Mesenteric fat pad (tissue), 1 donor: ENCODE measurements at places on chromosomes 1 and 21.

DNA sequence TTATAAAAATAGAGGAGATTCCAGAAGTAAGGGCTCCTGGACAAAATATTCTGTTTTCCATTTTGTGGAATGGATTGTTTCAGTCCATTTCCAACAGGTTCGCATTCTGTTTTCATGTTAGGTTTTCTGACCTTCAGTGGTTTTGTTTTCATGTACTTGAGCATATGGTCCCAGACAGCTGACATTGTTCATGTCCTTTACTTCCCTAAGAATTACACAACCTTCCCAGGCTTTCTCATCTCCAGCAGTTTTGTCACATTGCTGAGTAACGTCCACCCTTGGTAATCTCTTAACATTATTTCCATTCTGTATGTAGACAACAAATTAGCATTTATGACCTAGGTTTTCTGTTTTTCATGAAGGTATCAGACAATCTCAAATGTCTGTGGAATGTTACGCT, 21.0 kb upstream of the ERRFI1 start:
- no peak for DNase-seq

DNA sequence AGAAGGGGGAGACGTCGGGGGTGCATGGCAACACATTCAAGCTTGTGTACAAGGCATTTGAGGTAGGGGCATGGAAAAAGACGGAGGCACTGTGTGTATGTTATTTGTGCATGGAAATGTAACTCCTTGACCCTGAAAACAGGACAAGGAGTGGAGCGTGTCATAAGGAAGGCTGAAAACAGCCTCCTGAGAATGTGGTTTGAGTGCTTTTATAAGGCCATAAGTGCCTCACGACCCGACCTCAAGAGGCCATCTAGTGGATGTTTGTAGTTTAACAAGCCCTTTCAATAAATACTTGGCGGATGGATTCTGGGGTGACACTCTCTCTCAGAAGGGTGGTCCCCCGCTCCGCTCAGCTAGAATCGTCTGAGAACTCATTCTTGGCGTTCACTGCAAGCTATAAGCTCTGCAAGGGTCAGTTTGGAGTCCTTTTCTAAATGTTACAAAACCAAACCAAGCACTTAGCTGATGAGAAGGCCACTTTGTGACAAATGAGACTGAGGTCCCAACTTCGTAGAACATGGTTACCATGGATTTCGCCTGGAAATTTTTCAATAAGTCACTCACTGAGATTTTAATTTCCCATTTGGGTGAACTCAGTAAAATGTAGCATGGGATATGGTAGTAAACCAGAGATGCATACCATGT, 38.8 kb upstream of the CLCA4 start:
- DNase-seq: no peak

- no peak for DNase-seq
Measured at GRCh38 chr1:178620584-178621475, 104.2 kb upstream of the RALGPS2 start.

GRCh38 chr1:245807954-245808719, 653.4 kb downstream of the KIF26B start:
- no peak for DNase-seq

GRCh38 chr1:224737353-224737727, 121.2 kb downstream of the CNIH3 start:
- no peak for DNase-seq

DNA sequence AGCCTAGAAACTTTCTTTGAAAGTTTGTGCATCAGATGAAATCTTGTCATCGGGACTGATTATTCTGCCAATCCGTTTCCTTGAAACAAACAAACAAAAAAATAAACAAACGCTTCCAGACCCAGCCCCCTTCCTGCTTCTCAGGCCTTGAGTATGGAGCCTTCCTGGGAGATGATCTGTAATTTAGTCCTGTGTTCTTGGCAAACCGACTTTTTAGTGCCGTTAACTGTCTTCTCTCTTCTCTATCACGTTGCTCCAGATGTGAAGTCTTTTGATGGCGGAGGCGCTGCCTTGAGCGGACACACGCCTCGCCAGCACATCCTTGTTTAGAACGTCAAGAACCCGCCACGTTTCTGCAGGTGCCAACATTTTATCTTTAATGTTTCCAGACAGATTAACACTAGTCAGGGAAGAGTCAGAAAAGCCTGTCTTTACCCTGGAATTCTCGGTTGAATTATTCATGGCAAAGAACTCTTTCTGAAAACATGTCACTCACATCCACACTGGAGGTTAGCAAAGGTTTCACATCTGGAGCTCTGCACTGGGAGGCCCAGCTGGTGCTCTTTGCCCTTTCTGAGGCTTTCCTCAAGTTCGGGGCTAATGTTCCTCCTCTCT, 265.7 kb upstream of the C1orf174 start:
- no peak for DNase-seq

DNA sequence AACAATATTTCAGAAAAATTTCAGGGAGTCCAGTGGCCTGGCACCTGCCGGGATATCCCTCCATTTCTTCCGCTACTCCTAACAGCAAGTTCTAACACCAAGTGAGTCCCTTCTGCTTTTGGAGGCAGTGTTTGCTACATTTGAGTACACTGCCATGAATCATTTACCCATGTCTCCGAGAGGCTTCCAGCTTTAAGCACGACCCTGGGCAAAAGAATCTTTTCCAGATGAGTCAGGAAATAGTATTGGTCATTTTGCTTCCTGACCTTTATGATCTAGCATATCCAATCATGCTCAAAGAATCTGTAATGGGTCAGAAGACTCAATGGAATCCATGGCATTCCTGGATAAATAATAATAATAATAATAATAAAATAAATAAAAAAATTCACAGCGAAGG, 60.7 kb upstream of the FMN2 start:
- no peak for DNase-seq

DNA sequence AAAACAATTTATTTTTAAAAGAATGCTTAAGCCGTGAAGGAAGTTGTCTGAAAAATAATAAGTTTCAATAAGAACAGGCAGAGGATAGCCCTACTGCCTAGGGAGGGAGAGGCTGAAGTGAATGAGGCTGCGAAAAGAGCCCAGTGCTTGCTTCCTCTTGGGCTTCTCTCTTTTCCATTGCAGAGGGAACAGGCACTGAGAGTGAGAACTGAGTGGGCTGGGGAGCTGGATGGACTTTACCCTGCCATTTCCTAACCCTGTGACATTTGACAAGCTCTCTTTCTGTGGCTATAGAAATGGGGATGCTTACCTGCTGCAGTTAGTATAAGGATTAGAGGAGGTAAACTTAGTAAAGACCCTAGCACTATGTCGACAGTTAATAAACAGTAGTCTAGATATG, 30.0 kb downstream of the TENT5C start:
- DNase-seq: peak; percentile 24

DNA sequence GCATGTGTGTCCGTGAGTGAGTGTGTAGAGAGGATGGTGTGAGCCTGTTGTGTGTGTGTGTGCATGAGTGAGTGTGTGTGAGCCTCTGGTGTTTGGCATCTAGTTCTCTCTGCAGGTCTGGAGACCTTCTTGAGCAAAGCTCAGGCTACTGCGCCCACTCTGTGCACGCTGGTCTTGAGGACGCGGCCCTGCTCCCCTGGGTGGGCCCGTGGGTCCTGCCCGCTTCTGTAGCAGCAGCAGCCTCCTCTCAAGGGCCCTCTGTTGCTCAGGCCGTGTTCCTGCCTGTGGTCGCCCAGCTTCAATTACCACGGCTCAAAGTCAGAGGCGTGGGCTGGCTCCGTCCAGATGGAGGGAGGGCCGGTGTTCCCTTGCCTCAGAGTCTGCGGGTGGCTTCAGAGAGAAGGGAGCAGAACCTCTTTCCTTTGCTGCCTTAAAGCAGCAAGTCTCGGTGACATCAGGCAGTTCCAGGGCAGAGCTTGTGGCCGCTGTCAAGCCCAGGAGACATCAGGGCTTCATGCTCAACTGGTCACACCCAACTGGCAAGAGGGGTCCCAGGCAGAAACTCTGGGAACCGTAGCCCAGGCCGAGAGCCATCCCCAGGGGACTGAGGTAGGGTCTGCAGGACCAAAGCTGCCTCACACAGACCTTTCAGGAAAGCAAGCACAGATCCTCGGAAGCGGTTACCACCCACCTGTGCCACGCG, 270.6 kb upstream of the VAMP3 start:
- DNase-seq: no peak

GRCh38 chr21:41605934-41606285, 98.0 kb upstream of the TMPRSS2 start:
- DNase-seq: no peak

- DNase-seq: no peak
Measured at GRCh38 chr1:179168536-179168935, 60.9 kb downstream of the ABL2 start.

- DNase-seq: no peak
Measured at GRCh38 chr1:196857188-196857587, 30.7 kb upstream of the CFHR4 start.

DNA sequence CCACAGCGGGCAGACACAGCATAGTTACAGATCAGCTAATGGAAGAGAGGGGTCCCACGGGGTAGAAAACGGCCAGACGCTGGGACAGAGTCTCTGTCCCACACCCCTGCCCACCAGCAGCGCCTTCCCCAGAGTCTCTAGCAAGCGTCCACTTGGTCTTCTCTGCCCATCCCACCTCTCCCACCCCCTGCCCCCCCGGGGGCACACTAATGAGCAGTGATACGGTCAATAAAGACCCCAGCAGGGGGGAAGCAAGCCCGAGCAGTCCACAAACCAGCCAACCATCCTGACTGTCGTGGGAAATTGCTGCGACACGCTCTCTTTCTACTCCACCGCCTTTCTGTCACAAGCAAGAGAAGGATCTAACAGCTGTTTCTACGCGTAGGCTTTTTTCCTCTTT, 374.7 kb downstream of the NPHP4 start:
- peak; percentile 71 for DNase-seq

DNA sequence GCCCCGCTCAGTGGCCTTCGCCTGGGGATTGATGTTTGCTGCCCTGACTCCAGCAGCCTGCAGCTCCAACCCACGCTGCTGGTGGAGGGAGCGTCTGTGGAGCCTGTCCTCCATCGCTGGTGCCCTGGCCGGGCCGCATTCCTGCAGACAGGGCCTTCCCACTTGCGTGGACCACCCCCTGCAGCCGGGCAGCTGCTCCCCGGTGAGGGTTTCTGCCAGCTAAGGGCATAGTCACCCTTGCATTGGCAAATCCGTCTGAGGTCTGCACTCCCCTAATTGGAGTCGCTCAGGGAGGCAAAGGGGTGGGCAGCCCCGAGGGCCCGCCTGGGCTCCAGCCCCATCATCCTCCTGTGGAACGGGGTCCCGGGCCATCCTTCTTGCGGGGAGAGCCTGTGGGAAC, 43.5 kb downstream of the PRDM16 start:
- no peak for DNase-seq

DNA sequence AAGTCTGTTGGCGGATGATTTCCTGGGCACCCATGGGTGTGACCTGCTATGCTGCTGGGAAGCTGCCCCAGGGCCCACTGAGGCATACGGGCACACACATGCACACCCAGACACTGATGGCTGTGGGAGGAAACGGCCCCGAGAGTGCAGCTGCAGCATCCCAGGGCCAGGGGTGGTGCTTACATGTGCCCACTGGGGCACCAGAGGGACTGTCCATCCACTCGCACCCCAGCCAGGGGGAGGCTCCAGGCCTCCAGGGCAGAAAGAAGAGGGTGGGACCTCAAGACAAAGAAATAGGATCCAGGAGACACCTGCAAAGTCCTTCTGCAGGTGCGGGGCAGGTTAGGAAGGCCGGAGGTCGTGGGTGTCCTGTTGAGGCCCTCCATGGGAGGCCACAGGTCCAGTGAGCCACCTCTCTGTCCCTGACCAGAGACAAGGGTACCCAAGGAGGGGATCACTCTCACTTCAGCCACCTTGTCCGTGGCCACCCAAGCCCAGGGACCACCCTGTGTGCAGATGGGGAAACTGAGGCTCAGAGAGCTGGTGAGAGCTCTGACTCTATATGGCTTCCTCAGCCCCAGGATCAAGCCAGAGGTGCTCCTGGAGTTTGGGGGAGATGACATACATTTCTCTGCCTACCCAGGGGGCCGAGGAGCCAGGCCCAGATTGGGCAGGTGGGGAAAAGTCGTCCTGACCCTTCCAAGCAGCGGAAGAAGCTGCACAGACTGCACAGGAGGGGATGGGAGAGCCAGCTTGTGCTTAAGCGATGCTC, 57.1 kb downstream of the WNT9A start:
- DNase-seq: peak; percentile 87

- no peak for DNase-seq
Measured at GRCh38 chr1:15757575-15758342, 836 bp upstream of the FBLIM1 start.

DNA sequence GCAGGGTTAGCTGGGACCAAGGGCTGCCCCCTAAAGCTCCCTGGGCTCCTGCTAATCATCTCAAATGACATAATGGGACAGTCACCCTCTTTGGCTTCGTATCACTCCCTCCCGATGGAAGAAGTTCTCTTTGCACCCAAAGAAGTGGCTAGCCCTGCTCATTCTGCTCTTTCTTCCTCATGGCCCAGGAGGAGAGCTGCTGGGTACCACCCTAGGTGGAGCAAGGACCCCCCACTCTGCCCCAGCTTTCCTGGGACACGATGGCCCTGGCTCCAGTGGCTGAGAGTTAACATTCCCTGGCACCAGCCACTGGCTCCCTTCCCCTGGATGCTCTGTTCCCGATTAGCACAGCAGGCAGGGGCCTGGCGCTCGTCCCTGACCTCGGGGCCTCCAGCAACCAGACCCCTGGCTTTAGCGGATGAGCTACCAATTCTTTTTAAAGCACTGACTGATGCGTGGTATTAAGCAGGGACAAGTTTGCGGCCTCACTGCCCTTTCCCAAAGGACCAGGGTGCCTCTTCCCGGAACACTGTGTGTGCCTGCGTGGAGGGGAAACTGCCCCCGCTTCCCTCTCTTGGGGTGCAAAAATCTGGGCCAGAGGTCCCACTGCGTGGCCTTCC, 1.2 kb downstream of the MYOM3 start:
- DNase-seq: no peak
